Glutamatergic neuron (in vitro differentiated cells): ENCODE measurements at places on chromosomes 12 and 14.
A peak's percentile ranks its signal among the peaks of the same experiment; 100 is the strongest.

DNA sequence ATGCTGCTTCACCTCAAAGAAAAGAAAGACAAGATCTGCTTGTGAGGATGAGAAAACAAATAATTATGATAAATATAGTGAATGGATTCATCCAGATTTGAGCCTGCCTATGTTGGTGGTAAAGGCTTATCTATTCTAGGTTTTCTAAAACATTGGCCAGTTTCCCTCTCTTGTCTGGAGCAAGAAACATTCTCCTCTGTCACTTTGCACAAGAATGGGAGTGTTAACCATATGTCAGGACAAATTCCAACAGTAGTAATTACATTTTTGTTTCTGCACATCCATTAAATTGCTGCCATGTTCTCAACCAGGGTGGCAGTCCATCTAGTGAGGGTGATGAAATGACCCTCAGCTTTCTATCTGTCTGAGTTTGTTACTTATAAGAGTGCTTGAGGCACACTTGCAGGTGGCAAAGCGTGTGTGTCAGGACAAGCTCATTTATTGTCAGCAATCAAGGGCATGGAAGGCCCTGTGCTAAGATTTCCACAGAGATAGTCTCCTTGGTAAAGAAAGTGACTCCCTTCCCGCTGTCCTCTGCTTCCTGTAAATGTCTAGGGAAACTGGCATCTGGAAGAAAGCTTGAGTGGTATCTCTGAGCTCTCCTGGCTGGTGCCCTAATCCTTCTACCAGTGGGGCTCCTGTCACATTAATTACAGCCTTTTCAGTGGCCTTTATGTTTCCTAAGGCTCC lies 502.1 kb upstream of the FLRT2 start:
- no peak for DNase-seq

- DNase-seq, result peak; percentile 81
Observed at GRCh38 chr14:99574099-99574880, 29.7 kb downstream of the CCDC85C start.

DNA sequence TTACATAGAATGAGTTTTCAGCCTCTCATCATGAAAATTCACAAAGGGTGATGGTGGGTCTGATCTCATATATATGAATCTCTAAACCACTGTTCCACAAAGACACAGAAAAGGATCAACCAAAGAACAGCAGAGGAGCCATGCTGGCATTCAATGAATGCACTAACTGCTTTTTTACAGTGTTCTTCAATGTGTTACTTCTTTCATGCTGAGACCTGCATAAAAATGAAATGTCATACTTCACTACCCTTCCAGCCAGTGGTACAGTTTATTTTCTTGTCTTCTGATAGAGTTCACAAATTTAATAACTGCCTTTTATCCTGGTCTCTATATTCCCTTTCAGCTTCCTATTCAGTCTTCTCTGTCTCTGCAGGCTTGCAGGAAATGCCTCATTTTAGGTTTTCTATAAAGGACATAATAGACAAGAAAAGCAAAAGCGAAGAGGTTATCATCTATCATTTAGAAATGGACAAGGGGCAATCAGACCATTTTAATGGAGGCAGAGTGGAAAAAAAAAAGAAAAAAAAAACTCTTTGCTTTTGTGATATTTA lies 836.7 kb upstream of the FOXG1 start:
- DNase-seq, result no peak

DNA sequence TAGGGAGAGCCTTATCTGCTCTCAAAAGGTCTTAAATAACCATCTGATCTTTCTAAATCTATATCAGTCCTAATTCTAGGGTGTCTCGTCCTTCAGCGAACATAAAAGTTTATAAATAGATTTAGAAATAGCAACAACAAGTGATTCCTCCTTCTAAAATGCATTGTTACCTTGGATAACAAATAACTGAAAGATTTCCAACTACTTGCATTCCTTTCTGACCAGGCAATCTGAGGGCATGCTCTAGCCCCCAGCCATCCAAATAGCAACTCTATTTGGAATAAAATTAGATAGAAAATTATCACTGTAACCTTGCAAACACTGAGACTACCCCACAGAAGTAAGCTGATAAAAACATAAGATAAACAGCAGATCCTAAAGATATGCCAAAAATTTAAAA lies 21.8 kb upstream of the KRR1 start:
- no peak for DNase-seq

DNA sequence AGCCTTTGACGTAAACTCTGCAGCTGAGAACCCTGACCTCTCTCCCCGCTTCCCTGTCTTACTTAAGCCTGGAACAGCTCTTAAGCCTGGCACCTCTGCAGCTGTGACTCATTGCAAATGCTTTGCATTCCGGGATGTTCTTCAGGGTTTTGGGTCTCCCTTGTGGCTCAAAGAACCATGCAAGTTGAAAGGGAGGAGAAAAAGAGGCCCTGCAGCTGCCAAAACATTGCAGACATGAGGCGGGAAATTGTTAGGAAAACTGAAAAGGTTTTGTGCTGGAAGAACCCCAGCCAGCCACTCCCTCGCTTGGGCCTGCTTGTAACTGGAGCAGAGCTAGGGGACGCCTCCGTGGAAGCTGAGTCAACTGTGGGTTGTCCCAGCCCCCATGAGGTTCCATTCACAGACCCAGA lies 60.2 kb upstream of the FERMT2 start:
- DNase-seq, result no peak

DNA sequence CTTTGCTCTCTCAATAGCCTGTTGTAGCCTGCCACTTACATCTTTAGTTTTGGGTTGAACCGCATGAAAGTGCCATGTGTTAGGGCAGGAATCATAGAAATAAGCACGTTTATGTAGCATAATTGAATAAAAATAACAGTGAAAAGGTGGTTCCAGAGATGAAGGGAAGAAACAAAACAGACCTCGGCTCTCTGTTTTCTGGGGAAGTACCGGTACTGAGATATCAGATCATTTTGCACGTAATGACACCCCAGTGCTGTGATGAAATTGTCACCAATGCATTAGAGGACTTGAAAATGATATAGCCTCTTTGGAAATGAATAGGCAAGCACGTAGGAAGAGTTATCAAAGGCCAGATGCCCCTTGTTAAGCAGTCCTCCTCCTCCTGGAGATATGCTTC lies 42.5 kb upstream of the DLK1 start:
- no peak for DNase-seq

GRCh38 chr14:77278461-77279230 lies 7.6 kb upstream of the NGB start:
- DNase-seq, result no peak

GRCh38 chr12:124463341-124463921 lies 104.0 kb downstream of the NCOR2 start:
- no peak for DNase-seq

DNA sequence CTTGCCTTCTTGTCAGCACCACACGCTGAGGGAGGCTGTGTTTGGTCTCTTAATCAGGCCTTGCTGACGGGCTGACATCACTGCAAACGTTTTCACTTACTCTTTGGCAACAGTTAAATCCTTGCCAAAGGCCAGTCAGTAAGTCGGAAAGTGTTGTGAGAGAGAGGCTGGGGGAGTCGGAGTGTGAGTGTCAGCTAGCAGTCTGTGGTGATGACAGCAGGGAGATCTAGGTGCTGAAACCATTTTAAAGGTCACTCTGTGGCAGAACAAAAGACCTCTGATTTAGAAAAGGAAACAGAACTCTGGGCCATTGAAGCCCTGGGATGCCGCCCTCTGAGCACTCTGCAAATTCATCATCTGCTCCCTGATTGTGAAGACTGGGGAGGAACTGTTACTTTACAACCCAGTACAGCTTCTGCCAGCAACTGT lies 143.5 kb downstream of the PAX9 start:
- DNase-seq, result no peak
